Dermis microvascular lymphatic vessel endothelial cell (primary cell): ENCODE measurements at places on chromosomes 5 and 9. TPM values are rescaled to one million over a fixed set of nuclear protein-coding genes. Genes with fewer than 3 reads are reported as not detected.

- DNase-seq = no peak
Measured at GRCh38 chr5:62550103-62550502, 28.5 kb upstream of the LRRC70 start.

DNA sequence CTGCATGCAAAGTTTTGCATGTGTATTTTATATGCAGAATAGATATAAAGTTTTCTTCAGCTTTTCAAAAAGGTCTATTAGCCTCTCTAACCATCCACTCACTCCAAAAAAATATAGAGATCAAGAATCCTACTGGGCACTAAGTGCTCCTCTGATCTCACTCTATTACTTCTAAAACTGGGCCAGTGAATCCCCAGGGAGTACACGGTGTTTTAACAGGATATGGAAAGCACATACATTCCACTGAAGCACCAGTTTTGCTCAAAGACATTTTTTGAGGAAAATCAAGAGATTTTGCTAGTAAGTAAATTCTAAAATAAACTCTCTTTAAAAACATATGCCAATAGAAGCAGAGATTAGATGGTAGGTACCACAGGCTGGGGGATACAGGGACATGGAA lies 95.2 kb downstream of the DEPDC1B start:
- no peak for DNase-seq

The GABRB2 gene
- not detected in 2 replicates for total RNA-seq

The MRNIP gene
- total RNA-seq = 4.2 and 4.8 TPM in 2 replicates
